ENCODE measurements at places on chromosomes 2 and 18.
A peak's percentile ranks its signal among the peaks of the same experiment; 100 is the strongest.

DNA sequence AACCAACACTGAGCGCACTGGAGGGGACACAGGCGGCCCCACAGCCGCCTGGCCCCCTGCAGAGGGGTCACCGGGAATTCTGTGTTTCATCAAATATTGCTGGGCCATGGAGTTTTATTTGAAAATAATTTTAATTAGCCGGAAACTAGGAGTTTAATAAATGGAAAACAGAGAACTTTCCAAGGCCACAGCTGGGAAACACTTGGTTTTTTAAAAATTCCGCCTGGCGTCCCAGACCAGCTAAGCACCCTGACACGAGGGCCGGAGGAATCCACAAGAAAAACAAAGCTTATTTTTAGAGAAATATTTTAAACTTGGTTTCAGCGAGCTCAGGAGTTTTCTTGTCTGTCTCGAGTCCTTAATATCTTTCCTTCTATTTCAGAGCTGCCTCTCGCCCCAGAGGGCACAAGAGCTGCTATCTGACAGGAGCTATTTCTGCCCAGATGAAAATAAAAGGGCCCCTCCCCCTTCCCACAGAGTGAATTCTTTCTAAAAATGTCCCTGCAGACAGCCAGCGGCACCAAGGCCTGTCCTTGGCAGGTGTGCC is 8.2 kb downstream of the ZFP36L2 start:
- no peak for DNase-seq

DNA sequence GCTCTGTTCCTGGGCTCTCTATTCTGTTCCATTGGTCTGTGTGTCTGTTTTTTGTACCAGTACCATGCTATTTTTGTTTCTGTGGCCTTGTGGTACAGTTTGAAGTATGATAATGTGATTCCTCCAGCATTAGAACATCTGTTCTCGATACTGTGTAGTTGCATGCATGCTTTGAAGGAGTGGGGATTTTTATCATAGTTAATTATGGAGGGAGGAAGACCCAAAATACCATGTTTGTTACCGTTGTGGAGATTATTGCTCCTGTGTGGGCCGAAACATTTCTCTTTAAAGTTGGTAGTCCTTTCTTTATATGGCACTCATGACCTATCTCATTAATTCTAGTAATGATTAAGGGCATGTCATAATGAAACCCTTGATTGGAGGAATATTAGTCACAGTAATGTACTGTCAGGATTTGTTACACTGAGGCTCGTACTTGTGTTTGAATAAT is 87.6 kb downstream of the TTC27 start:
- no peak for DNase-seq

GRCh38 chr2:194802589-194802988 is 854.4 kb upstream of the SLC39A10 start:
- no peak for DNase-seq

DNA sequence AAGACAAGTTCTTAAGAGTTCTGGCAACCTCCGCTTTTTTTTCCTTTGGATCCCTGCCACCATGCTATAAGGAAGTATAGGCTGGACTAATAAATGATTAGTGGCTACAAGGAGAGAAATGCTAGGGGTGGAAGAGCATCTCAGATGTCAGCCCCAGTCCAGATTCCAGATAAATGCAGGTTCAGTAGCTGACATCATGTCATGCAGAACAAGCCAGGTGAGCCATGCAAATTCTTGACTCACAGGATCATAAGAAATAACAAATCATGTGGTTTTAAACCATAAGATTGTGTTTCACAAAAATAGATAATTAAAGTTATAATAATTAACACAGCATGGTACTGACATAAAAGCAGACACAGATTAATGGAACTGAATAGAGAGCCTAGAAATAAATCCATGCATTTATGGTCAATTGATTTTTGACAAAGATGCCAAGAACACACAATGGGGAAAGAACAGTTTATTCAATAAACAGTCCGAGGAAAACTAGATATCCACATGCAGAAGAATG is 152.9 kb upstream of the SESTD1 start:
- no peak for DNase-seq

DNA sequence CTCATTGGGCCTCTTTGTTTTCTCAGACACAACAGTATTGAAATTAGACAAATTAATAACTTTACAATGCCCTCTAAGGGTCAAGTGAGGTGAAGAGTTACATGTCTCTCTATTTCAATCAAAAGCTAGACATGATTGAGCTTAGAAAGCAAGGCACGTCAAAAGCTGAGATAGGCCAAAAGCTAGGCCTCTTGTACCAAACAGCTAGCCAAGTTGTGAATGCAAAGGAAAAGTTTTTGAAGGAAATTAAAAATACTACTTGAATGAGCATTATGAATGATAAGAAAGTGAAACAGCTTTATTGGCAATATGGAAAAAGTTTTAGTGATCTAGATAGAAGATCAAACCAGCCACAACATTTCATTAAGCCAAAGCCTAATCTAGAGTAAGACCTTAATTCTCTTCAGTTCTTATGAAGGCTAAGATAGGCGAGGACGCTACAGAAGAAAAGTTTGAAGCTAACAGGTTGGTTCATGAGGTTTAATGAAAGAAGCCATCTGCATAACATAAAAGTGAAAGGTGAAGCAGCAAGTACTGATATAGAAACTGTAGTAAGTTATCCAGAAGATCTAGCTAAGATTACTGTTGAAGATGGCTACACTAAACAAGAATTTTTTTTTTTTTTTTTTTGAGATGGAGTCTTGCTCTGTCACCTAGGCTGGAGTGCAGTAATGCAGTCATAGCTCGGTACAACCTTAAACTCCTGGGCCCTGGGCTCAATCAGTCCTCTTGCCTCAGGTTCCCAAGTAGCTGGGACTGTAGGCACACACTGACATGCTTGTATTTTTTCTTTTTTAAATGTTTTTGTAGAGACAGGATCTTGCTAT is 65.5 kb downstream of the FAM117B start:
- peak; percentile 18 for DNase-seq

- DNase-seq, result peak; percentile 51
These were observed 1.3 kb upstream of the ZNF516 start for GRCh38 chr18:76496194-76496890.

- DNase-seq, result no peak
These were observed 166.3 kb upstream of the FN1 start for GRCh38 chr2:215601990-215602721.

DNA sequence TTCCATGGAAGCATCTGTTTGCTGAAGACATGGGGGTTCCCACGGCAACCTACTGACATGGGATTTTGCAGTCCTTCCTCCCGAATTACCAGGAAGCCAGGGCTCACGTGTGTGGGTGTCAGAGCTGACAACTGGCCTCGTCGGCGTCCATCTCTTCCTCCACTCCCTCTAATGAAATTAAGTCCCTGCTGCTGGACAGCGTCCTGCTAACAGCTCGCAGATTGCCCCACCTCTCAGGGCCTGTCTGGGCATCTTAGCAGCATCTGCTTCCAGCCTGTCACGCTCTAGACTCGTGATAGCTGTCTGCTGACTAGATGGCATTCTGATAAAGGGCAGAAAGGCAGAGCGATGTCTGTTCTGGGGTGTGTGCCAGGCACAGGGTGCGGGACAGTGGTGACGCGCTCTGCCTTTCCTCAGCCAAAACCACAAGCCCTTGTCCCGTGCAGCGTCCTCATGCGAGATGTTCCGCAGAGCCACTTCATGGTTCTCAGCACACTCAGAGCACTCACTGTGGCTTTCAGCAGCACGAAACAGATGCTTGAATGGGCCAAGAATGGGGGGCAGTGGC is 161.1 kb downstream of the ARL4C start:
- DNase-seq, result peak; percentile 48

All from CD4-positive, alpha-beta T cell treated with Interleukin-21 for 1 hour (primary cell).